Caco-2 (cell line): ENCODE measurements at places on chromosomes 7 and 10.
A peak's percentile ranks its signal among the peaks of the same experiment; 100 is the strongest.

DNA sequence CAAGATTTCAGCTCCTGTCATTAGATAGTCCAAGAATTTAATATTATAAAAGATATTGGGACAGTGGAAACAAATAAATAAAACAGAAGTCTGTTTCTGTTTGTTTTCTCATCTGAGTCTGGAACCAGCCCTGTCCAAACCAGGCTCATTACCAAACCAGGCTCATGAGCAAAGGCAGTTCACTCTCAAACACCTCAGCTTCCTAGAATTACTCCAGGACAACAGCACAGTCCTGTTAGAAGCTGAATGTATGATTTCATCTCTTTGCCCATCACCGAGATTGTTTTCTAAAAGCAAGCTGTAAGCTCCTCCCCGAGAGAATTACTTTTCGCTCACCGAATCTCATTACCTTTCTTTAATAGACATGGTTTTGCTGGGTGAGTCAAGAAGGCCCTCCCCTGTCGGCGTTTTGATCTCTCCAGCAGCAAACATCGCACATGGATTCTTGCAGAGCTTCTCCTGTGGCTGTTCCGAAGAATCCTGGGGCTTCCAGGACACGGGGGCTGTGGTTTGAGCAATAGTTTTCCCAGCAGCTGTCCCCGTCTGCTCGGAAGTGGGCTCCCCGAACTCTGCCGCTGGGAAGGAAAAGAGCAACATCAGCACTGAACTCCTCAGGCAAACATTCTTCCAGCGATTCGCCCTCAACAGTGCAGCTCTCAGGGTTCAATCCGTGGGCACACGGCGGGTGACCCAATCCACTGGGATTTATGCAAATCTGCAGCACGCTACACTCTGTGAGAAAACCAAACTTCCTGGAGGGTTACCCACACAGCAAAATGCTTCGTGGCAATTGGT is 112.5 kb downstream of the SVIL start:
- no peaks in the 10 kb centered on the region for H3K27me3 ChIP-seq
- H3K36me3 ChIP-seq = peaks cover 5% of the 10 kb centered on the region; the same call in 1 of the 2 replicates
- no peak for DNase-seq
- H3K4me1 ChIP-seq = no peaks in the 10 kb centered on the region

DNA sequence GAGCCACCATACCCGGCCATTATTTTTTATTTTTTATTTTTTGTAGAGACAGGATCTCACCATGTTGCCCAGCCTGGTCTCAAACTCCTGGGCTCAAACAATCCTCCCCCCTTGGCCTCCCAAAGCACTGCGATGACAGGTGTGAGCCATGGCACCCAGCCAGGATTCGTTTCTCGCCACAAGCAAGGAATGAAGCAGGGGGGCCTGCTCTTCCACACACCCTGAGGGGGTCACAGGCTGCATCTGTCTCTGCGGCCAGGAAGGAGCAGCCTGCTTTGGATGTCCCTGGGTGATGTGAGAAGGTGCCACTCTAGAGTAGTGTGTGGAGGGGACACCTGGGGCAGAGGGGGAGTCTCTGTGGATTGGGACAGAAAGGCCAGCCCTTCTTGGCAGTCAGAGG is 61.3 kb upstream of the TNRC18 start:
- no peak for DNase-seq
- no peak overlapping the region for H3K27ac ChIP-seq
- no peaks in the 10 kb centered on the region for H3K27me3 ChIP-seq
- no peaks in the 10 kb centered on the region for H3K36me3 ChIP-seq
- no peaks in the 10 kb centered on the region for H3K4me1 ChIP-seq
- no peak overlapping the region for H3K4me3 ChIP-seq

GRCh38 chr7:94440451-94441039 is 45.9 kb downstream of the COL1A2 start:
- no peak overlapping the region for H3K4me3 ChIP-seq
- no peaks in the 10 kb centered on the region for H3K27me3 ChIP-seq
- H3K4me1 ChIP-seq = peaks cover 33% of the 10 kb centered on the region
- DNase-seq = peak; percentile 68

DNA sequence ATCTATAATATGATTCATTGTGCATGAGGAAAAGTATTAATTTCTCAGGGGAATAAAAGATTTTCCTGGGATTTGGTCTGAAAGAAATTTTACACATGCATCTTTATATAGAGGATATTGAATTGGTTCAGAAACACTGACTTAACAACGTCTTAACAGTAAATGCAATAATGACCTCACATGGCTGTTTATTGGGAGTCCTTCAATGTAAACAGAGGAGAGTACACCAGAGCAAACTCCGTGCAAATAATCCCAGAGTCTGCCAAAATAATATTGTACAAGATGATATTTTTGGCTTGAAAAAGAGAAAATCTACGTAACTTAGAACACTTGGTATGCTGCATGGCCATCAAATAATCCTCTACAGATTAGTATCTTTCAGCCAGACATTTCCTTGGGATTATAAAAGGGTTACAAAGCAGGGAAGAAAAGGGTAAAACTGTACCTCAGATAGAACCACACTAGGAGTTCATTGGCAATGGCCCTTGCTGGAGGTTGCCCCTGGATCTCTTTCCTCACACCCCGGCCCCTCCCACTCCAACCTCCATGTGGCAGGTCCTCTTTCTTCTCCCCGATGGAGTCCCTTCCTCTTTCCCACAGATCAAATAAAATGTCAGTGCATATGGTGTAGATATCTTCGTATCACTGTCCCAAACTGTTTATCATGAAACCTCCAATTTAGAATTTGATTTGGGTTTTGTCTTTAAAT is 196.4 kb downstream of the EVX1 start:
- no peaks in the 10 kb centered on the region for H3K27me3 ChIP-seq
- H3K4me1 ChIP-seq = no peaks in the 10 kb centered on the region
- no peak overlapping the region for H3K27ac ChIP-seq
- no peak for DNase-seq

- H3K36me3 ChIP-seq = no peaks in the 10 kb centered on the region
- H3K27ac ChIP-seq = no peak overlapping the region
- peaks cover 12% of the 10 kb centered on the region for H3K4me1 ChIP-seq
- no peak for DNase-seq
- no peak overlapping the region for H3K4me3 ChIP-seq
Observed at GRCh38 chr10:130489891-130490290, 353.7 kb downstream of the GLRX3 start.

DNA sequence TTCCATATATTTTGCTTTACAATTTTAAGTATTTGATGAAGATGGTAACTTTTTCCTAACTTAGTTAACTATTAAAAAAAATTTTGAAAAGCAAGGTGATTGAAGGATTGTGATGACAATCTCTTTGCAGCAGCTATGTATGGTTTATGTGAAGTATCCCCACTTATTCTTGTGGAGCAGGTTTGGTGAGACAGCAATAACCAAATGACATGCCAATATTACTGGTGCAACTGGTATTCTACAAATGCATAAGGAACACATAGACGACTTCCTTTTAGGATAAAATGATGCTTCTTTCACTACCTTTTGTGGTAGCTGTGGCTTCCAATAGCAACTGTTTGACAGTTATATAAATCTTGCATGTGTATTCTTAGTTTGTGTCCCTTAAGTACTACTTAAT is 465.3 kb downstream of the PLXDC2 start:
- H3K27ac ChIP-seq = no peak overlapping the region
- DNase-seq = no peak
- H3K27me3 ChIP-seq = no peaks in the 10 kb centered on the region
- no peaks in the 10 kb centered on the region for H3K4me1 ChIP-seq
- no peaks in the 10 kb centered on the region for H3K36me3 ChIP-seq

GRCh38 chr10:59434463-59435321 is 72.3 kb upstream of the FAM13C start:
- H3K4me1 ChIP-seq = no peaks in the 10 kb centered on the region
- DNase-seq = no peak
- no peak overlapping the region for H3K27ac ChIP-seq

- H3K4me3 ChIP-seq = no peak overlapping the region
- H3K27me3 ChIP-seq = no peaks in the 10 kb centered on the region
- no peaks in the 10 kb centered on the region; the same call in 1 of the 2 replicates for H3K36me3 ChIP-seq
- no peaks in the 10 kb centered on the region for H3K4me1 ChIP-seq
Observed at GRCh38 chr7:98222533-98223195, 11.4 kb downstream of the BHLHA15 start.

GRCh38 chr10:78148961-78149612 is 115.4 kb downstream of the RPS24 start:
- H3K27ac ChIP-seq = peak overlapping the region; percentile 74
- H3K36me3 ChIP-seq = no peaks in the 10 kb centered on the region
- DNase-seq = peak; percentile 61
- H3K27me3 ChIP-seq = no peaks in the 10 kb centered on the region

DNA sequence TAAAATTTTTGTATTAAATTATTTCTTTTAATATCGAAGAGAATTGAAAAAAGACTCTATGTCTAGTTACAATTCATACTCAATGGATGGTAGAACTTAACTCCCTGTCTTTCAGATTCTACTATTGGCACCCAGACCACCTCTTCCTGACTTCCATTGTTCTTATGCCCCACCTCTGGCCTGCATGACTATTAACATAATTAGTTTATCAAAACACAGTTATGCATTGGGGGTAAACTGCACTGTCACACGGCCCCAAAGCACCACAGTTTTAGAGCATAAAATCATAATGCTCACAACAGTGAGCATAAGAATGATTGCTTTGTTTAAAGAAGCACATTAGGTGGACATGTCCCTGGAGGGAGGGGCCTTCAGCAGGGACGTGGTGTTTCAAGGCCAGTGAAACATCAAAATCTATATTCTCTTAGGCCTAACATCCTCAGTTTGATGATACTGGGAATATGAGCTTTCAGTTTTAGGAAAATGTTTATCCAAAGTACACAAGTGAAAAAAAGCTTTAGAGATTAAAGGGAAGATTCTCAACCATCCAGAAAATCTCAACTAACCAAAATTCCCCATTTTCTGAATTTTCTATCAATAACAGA is 79.8 kb downstream of the NRP1 start:
- H3K27ac ChIP-seq = no peak overlapping the region
- no peak for DNase-seq
- no peaks in the 10 kb centered on the region for H3K36me3 ChIP-seq
- H3K4me3 ChIP-seq = no peak overlapping the region

GRCh38 chr7:155381852-155382801 is 75.8 kb upstream of the EN2 start:
- H3K4me3 ChIP-seq = no peak overlapping the region
- H3K4me1 ChIP-seq = peaks cover 18% of the 10 kb centered on the region; the same call in 1 of the 2 replicates
- H3K36me3 ChIP-seq = no peaks in the 10 kb centered on the region
- DNase-seq = no peak
- no peaks in the 10 kb centered on the region; the same call in 1 of the 2 replicates for H3K27me3 ChIP-seq

GRCh38 chr7:38936641-38937040 is 27.6 kb upstream of the VPS41 start:
- no peaks in the 10 kb centered on the region for H3K27me3 ChIP-seq
- no peak overlapping the region for H3K27ac ChIP-seq
- no peaks in the 10 kb centered on the region for H3K4me1 ChIP-seq
